ENCODE measurements at places on chromosomes 2 and 18.
A peak's percentile ranks its signal among the peaks of the same experiment; 100 is the strongest.

GRCh38 chr2:222751821-222752719 is 80.6 kb downstream of the MOGAT1 start:
- DNase-seq = no peak

- DNase-seq = no peak
Measured at GRCh38 chr2:240928476-240929363, 22.6 kb downstream of the CROCC2 start.

DNA sequence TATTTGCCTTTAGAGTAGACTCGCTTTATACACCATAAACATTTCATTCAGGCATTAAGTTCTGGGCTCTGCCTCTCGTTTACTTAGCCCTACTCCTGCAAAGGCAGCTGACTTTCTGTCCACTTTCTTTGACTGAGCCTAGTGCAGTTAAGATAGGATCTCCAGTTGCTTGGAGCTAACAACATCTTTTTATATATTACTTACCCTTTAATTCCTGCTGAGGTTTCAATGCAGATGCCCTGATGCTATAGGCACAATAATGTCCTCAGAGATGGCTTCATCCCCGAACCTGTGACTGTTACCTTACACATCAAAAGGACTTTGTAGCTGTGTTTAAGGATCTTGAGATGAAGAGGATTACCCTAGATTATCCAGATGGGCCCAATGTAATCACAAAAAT is 505.8 kb upstream of the TNP1 start:
- DNase-seq = no peak

DNA sequence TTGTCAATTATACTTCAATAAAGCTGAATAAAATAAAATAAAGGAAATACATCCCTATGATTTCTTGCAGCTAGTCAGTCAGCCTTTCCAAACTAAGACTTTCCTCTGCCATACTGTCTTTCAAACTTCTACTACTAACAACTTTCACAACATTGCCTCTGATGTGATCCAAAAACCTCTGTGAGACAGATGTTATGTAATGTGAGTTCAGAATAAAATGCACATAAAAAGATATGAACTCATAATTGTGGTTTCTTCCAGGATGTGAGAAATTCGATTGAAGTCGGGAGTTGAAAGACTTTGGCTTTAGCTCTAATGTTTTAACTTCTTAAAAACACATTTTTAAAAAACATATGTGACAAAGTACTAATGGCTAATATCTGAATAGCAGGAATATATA is 98.7 kb downstream of the PIGN start:
- DNase-seq = peak; percentile 25

GRCh38 chr2:79235135-79235534 is 75.6 kb upstream of the REG3A start:
- no peak for DNase-seq

DNA sequence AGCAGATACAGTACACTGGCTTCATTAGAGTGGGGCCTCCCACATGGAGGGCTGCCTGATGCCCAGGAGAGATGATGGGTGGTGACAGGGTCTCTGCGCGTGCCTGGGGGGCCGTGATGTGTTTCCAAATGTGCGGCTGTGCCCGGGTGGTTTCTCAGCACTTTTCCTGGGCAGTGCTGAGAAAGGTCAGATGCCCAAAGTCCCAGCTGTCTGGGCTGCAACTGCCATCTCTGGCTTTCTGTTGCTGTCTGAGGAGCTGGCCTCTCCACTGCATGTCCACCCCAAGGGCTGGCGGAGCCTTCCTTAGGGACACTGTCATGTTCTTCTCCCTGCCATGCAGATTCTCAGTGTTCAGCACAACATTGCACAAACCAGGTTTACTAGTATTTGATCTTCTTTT is 62.7 kb upstream of the NFATC1 start:
- no peak for DNase-seq

GRCh38 chr2:179218848-179219594 is 45.6 kb downstream of the SESTD1 start:
- peak; percentile 53 for DNase-seq

GRCh38 chr2:20135631-20136050 is 84.2 kb upstream of the LAPTM4A start:
- DNase-seq = peak; percentile 11

GRCh38 chr18:32870611-32871010 is 97.8 kb upstream of the KLHL14 start:
- DNase-seq = no peak

DNA sequence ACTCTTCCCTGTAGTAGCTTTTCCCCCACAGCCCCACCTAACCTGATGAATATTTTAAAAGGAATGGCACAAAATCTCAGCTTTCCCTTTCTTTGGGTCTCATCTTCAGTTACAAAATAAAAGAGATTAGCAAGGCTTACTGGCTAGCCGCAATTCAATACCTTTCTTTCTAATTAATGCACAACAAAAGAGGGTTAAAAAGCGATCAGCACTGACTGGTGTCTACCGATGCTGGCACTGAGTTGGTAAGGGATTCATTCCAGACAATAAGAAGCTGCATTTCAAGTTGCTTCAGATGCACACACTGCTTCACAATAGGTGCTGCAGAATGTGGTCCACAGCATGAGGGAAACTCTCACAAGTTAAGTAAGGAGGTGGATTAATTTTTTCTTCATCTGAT is 41.9 kb downstream of the HDHD2 start:
- no peak for DNase-seq

- no peak for DNase-seq
Measured at GRCh38 chr2:6052649-6053048, 360.5 kb downstream of the SOX11 start.

GRCh38 chr2:236703906-236704305 is 134.3 kb downstream of the ACKR3 start:
- DNase-seq = no peak

DNA sequence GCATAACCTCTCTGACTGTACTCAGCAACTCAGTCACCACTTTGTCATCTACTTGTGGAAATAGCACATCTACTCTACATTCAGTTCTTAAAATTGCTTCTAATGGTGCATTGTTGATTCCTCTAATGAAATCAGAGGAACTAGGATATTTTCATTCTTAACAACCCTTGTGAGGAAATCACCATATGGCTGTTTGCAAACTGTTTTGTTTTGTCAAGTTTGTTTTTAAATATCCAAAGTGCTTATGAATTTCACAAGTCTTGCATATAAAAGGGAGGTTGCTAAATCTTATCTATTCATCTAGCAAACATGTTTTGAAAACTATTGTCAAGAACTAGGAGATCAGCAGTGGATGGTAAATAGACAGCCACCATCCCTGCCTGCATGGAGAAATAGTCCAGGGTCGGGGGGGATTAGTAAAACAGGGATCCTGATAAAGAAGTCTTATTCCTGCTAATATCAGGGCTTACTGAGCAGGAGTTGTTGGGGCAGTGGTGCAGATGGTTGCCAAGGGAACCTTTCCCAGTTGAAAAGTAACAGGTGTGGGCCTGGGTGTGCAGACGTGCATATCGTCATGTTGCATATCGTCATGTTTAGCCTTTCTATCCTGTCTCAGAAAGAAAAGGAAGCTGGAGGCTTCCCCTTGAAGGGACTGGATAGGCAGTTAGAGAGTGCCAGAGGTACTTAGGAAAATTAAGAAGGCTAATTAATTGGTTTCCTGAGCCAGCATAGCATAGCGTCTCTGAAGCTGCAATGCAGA is 7.5 kb upstream of the MYO3B start:
- no peak for DNase-seq

DNA sequence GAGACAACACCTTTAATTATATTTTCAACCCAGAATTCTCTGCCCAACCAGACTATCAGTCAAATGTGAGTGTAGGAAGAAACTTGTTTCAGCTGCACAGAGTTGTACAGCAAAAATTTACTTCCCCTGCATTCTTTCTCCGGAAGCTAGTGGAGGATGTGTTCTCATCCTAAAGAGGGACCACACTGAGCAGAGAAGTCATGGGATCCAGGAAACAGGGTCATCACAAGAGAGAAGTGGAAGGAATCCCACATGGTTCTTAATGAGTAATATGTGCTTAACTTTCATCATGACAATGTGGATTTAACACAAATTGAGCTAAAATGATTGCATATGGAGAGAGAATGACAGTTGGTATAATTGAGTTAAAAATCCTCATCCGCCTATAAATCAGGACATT is 78.2 kb downstream of the INPP4A start:
- DNase-seq = no peak

GRCh38 chr2:60376252-60376651 is 177.2 kb downstream of the BCL11A start:
- no peak for DNase-seq

DNA sequence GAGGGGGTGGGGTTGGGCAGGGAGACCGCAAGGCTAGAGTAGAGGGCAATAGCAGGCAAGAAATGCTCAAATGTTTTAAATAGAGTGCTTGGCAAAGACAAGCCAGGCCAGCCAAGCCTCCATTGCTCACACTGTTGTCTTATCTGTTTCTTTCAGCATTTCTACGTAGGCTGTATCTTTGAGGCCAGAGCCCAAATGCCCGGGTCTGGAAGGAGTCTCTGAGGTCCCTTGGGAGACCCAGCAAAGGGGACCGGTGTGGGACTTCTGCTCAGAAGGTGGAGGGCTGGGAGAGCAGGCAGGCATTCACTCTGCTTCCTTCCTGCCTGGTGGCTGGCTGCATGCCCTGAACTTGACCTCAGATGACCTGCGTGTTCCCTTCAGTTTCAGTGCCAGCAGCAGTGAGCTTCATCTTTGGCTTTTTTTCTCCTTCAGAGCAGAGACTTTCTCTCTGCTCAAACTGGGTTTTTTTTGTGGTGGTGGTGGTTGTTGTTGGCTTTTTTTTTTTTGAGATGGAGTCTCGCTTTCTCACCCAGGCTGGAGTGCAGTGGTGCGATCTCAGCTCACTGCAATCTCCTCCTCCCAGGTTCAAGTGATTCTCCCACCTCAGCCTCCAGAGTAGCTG is 13.7 kb upstream of the TET3 start:
- DNase-seq = peak; percentile 72

GRCh38 chr2:135093193-135093592 is 41.1 kb downstream of the RAB3GAP1 start:
- DNase-seq = no peak

DNA sequence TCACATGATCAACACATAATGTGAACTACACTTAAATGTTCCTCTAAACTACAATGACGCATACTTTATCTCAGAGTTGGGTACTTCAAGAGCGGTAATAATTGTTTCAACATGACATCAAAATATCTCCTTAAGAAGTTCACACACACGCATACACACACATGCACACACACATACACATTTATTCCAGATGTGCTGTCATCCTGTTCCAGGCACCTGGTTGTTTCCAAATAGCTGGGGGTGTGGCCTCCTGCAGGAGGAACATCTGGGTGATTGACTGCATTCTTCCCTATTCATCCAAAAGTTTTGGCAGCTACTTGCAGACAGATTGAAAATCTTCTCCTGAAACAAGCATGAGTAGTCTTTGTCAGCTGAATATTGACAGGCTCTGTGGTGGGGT is 37.9 kb upstream of the PIK3C3 start:
- no peak for DNase-seq

DNA sequence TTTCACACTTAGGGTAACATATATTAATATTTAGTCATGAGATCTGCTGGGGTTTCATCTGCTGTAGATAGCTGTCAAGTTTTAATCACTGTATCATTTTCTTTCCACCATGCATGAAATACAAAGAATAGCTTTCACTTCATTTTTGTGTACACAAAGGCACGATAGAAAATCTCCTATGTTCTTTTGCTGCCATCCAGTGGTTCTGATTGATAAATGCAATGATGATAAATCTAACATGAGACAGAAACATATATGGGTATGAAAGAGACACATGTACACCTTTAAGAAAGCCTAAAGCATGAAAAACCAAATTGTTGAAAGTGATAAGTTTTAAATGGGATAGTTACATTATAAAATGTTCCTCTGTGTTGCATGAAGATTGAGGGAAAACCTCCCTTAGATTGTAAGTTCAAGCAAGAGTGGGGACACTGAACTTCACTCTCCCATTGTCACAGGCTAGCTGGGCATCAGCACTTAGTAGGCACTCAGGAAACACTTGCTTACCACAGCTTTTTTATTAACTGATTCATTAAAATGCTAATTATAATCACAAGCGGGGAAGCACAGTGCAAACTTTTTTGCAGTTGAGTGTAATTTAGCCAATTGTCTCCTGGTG is 31.2 kb downstream of the C1D start:
- peak; percentile 45 for DNase-seq

GRCh38 chr18:49865401-49865800 is 52.1 kb upstream of the ACAA2 start:
- DNase-seq = no peak

- no peak for DNase-seq
Measured at GRCh38 chr2:9967053-9967775, 15.7 kb downstream of the GRHL1 start.

GRCh38 chr2:85216927-85217326 is 83.7 kb downstream of the TCF7L1 start:
- no peak for DNase-seq

DNA sequence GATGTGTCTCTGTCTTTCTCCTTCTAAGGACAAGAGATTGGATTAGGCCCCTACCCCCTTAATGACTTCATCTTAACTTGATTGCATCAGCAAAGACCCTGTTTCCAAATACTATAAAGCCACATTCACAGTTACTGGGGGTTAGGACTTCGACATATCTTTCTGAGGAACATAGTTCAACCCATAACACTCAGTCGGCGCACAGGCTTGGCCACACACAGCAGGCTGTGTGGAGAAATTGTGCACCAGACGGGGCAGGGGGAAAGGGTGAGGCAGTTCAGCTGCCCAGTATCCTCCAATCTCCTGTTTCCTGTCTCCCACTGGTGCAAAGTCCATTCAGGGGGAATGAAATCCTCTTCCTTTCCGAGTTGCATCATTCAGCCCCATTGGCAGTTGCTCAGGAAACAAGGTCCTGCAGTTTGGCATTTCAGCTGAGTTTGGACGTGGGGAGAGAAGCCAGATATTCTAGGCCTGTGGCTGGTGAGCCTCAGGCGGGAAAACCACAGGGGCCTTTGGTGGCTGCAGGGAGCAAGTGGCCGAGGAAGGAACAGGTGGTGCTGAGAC is 9.4 kb upstream of the RAPGEF4 start:
- no peak for DNase-seq

DNA sequence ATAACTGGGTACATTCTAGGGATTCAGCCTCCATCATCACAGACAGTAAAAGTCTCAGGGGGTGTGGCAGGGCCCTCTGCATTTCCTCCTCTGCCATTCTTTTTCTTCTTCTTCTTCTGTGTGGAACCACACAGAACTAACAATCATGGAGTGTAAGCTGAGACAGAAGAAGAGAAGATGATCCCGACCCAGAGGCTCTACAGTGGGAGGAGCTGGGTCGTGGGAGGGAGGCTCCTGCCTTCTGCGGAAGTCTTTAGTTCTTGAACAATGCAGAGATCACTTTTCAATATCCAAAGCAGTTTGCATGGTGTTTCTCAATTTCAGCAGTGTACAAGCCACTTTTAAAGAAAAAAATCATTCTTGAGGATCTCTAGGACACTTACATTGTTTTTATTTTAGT is 80.9 kb downstream of the KCNS3 start:
- DNase-seq = no peak

GRCh38 chr2:75288760-75289159 is 89.4 kb upstream of the TACR1 start:
- no peak for DNase-seq

- DNase-seq = no peak
Measured at GRCh38 chr2:62149708-62150107, 46.2 kb upstream of the B3GNT2 start.

All from CD4-positive, alpha-beta T cell treated with Interleukin-10 for 1 hour (primary cell).